Left lobe of liver (tissue), 2 donors: ENCODE measurements at places on chromosomes 6 and 20. TPM values are rescaled to one million over a fixed set of nuclear protein-coding genes. Genes with fewer than 3 reads are reported as not detected.

DNA sequence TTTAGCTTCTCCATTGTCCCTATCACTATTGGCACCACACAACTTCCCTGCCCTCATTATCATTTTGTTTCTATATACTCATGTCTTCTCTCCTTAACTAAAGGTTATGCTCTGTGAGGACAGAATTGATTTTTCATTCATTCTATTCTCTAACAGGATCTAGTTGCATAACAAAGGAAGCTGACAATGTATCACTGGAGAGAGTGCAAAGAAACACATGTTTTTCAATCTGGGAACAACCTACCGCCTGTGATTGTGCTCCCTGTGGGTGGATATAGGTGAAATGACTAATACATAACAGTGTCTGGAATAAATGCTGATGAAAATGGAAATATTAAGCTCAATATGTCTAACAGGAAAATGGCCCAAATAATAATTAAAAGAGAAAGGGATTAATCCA, 56.6 kb downstream of the COL12A1 start:
- DNase-seq = no peak

GRCh38 chr6:117505311-117505710, 22.8 kb downstream of the DCBLD1 start:
- DNase-seq = no peak

ORC3 gene
- 6.3 TPM for total RNA-seq

- no peak for DNase-seq
Measured at GRCh38 chr20:47789764-47790579, 4.7 kb upstream of the SULF2 start.

- DNase-seq = no peak
Measured at GRCh38 chr6:45901767-45902650, 113.7 kb downstream of the CLIC5 start.

GRCh38 chr20:58294497-58295455, 14.7 kb upstream of the RAB22A start:
- DNase-seq = no peak

GRCh38 chr6:166922937-166923336, 33.4 kb downstream of the RNASET2 start:
- DNase-seq = peak; percentile 0

DNA sequence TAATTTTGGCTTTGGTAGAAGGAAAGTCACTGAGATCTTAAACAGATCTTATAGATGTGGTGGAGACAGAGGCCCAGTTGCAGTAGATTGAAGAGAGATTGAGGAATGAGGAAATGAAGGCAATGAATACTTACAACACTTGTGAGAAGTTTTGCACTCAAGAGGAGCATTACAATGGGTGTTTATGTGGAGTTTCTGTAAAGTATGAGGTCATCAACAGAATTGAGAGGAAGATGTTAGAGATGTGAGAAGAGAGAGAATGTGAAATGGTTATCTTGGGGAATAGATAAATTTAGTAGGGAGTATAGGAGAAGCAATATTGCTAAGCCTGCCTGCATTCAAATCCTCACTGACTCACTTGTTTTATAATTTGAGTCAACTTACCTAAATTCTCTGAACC, 83.4 kb downstream of the GFRAL start:
- DNase-seq = no peak

CEP85L gene
- 3.0 TPM for total RNA-seq

GRCh38 chr6:158087224-158087867, 80.7 kb downstream of the SERAC1 start:
- no peak for DNase-seq

- no peak for DNase-seq
Measured at GRCh38 chr20:47272893-47273590, 83.5 kb downstream of the ZMYND8 start.

GRCh38 chr6:139355777-139356445, 18.5 kb downstream of the CITED2 start:
- no peak for DNase-seq

LY6G5C gene
- 0.88 TPM for total RNA-seq

DNA sequence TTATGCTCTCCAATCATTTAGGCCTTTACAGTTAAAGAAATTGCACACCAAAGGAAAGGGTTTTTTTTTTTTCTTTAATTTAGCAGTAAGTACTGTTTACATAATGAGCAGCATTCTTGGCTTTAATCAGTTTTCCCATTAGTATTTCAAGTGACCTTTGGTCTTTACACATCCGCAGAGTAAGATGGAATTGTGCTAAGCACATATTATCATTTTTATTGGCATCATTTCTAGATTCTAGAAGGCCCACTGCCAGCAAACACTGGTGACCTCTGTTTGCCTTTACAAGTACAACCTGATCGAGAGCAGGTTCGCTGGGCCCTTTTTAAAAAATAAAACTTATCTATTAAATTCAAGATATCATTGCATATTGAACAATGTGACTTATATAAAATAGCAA, 104.3 kb downstream of the ADGRG6 start:
- DNase-seq = peak; percentile 57

DNA sequence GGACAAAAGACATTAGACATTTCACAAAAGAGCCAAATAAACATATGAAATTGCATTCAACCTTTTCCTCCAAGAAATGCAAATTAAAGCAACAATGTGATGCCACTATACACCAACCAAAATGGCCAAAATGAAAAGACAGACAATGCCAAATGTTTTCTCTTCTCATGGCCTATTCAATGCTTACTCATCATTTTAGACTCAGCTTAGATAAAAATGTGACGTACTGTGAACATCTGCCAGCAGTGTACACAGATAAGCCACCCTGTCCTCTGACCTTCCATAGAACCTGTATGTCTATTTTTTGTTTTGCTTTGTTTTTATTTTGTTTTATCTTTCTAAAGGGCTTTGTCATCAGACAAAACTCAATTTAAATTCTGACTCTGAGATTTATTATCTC, 385.2 kb downstream of the FRK start:
- no peak for DNase-seq

CST11 gene
- total RNA-seq = not detected
